ENCODE measurements at places on chromosomes 4 and X.

DNA sequence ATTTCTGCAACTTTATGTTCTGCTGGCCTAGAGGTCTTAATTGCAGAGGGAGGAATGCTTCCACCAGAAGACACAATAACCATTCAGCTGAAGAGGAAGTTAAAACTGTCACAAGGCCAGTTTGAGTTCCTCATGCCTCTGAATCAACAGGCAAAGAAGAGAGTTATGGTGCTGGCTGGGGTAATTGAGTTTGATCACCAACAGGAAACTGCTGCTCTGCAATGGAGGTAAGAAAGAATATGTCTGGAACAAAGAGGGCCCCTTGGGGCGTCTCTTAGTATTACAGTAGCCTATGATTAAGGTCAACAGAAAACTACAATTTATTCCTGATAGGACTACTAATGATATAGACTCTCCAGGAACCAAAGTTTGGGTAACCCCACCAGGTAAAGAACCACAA, 744.0 kb downstream of the FSTL5 start:
- no peaks in the 10 kb centered on the region for H3K4me1 ChIP-seq
- no peak for DNase-seq
- H3K36me3 ChIP-seq: no peaks in the 10 kb centered on the region
- no peaks in the 10 kb centered on the region for H3K27me3 ChIP-seq
- no peak overlapping the region for H3K4me3 ChIP-seq

DNA sequence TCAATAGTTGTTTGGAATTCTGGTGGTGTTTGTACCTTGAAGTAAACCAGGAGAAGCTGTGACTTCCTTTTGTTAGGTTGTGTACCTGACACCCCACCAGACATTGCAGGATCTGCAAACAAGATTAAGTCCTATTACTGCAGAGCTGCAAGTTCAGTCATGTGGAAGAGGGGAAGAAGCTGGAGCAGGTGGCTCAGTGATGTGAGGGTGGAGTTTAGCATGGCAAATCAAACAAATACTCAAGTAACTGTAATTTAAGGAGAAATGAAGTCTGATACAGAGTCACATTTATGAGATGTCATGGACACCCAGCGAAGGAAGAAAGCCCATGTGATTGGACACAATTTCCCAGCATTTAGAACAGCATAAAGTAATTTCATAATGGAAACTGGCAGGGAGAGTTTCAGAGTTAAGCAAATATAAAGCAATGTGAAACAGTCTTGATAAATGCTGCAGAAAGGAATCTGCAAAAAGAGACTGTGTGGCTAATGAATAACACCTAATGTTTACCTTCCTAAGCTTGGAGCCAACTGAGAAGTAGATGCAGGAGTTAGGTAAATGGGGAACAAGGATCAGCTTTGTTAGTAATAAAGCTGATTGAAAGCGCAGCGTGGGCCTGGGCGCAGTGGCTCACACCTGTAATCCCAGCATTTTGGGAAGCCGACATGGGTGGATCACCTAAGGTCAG, 249.1 kb downstream of the GBA3 start:
- H3K4me3 ChIP-seq: no peak overlapping the region
- DNase-seq: no peak
- H3K36me3 ChIP-seq: no peaks in the 10 kb centered on the region
- no peaks in the 10 kb centered on the region for H3K4me1 ChIP-seq

GRCh38 chr4:124432500-124432899, 280.0 kb downstream of the ANKRD50 start:
- H3K27me3 ChIP-seq: no peaks in the 10 kb centered on the region
- no peaks in the 10 kb centered on the region for H3K36me3 ChIP-seq
- H3K27ac ChIP-seq: no peak overlapping the region
- no peak overlapping the region for H3K4me3 ChIP-seq
- no peaks in the 10 kb centered on the region for H3K4me1 ChIP-seq

DNA sequence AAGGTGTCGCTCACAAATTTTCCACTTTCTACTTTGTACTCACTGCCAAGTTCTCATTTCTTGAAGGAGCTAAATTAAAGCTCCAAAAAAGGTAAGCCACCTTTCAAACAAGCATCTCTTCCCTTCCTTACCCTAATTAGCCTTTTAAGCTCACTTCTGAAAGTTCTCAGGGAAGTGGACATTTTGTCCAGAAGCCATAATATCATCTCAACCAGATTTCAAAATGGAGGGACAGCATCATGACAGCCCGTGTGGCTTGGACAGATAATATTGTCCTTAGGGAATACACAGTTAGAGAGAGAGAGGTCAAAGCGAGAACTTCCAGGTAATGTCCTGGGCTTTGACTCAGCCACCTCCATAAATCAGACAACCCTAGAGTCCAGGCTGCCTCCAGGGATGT, 93.8 kb upstream of the ANXA3 start:
- no peak overlapping the region for H3K4me3 ChIP-seq
- H3K4me1 ChIP-seq: no peaks in the 10 kb centered on the region
- H3K36me3 ChIP-seq: peaks cover 6% of the 10 kb centered on the region

GRCh38 chr4:94690851-94691254, 66.9 kb upstream of the BMPR1B start:
- H3K27ac ChIP-seq: no peak overlapping the region
- no peaks in the 10 kb centered on the region for H3K36me3 ChIP-seq
- H3K4me3 ChIP-seq: no peak overlapping the region
- no peak for DNase-seq
- no peaks in the 10 kb centered on the region for H3K27me3 ChIP-seq
- no peaks in the 10 kb centered on the region for H3K4me1 ChIP-seq

Data from esophagus squamous epithelium (tissue), 5 donors.